Activated T-helper 2 cell treated with anti-CD3 and anti-CD28 coated beads, Interferon-gamma antibody, Interleukin-2, Interleukin-4, amounts not matched to agents 10 μg/mL and 5 μg/mL and 100 μg/mL, durations not matched to agents 14 hours and 24 hours and 36 hours (primary cell): ENCODE measurements at places on chromosomes 7 and 10. TPM values are rescaled to one million over a fixed set of nuclear protein-coding genes. Genes with fewer than 3 reads are reported as not detected.

GRCh38 chr10:128297709-128298378 is 171.6 kb upstream of the MKI67 start:
- H3K4me3 ChIP-seq: no peak overlapping the region
- DNase-seq: no peak
- no peaks in the 10 kb centered on the region for H3K36me3 ChIP-seq
- no peaks in the 10 kb centered on the region for H3K27me3 ChIP-seq

DNA sequence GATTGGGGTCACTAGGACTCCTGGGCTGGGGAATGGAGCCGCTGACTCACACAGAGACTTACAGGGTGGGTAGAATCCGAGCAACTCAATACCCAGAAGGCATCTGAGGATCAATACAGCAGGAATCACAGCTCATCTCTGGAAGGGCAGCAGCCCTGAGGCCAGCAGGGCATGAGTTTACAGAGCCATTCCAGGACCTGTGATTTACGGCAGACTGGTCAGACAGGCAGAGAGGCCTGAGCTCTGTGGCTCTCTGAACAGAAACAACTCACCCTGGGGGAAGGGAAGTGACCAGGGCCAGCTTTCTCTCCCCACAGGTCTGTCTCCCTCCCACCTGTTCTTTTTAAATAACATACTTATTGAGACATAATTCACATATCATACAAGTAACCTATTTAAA is 88.2 kb upstream of the CXCL12 start:
- H3K27me3 ChIP-seq: no peaks in the 10 kb centered on the region
- H3K27ac ChIP-seq: no peak overlapping the region
- H3K4me1 ChIP-seq: no peaks in the 10 kb centered on the region
- no peak overlapping the region for H3K4me3 ChIP-seq
- no peak for DNase-seq

GRCh38 chr10:116809483-116810119 is 39.7 kb upstream of the ENO4 start:
- peaks cover 1% of the 10 kb centered on the region for H3K27me3 ChIP-seq
- no peak overlapping the region for H3K4me3 ChIP-seq
- no peaks in the 10 kb centered on the region for H3K4me1 ChIP-seq
- no peaks in the 10 kb centered on the region for H3K36me3 ChIP-seq

GRCh38 chr10:51048792-51049191 is 25.5 kb upstream of the PRKG1 start:
- no peak overlapping the region for H3K4me3 ChIP-seq
- no peak for DNase-seq
- H3K27ac ChIP-seq: no peak overlapping the region
- no peaks in the 10 kb centered on the region for H3K27me3 ChIP-seq

- no peaks in the 10 kb centered on the region for H3K27me3 ChIP-seq
- no peak overlapping the region for H3K4me3 ChIP-seq
- H3K36me3 ChIP-seq: no peaks in the 10 kb centered on the region
- no peak for DNase-seq
- no peak overlapping the region for H3K27ac ChIP-seq
- H3K4me1 ChIP-seq: no peaks in the 10 kb centered on the region
Measured at GRCh38 chr7:9231630-9232121, 798.3 kb downstream of the NXPH1 start.

GRCh38 chr7:95951531-95951930 is 179.2 kb downstream of the DYNC1I1 start:
- H3K4me3 ChIP-seq: no peak overlapping the region
- H3K27me3 ChIP-seq: peaks cover 6% of the 10 kb centered on the region
- H3K4me1 ChIP-seq: no peaks in the 10 kb centered on the region
- no peak overlapping the region for H3K27ac ChIP-seq

- no peak overlapping the region for H3K27ac ChIP-seq
- no peak for DNase-seq
- no peaks in the 10 kb centered on the region for H3K36me3 ChIP-seq
- H3K4me1 ChIP-seq: peaks cover 20% of the 10 kb centered on the region
Measured at GRCh38 chr7:28207486-28208158, 27.0 kb upstream of the JAZF1 start.

DNA sequence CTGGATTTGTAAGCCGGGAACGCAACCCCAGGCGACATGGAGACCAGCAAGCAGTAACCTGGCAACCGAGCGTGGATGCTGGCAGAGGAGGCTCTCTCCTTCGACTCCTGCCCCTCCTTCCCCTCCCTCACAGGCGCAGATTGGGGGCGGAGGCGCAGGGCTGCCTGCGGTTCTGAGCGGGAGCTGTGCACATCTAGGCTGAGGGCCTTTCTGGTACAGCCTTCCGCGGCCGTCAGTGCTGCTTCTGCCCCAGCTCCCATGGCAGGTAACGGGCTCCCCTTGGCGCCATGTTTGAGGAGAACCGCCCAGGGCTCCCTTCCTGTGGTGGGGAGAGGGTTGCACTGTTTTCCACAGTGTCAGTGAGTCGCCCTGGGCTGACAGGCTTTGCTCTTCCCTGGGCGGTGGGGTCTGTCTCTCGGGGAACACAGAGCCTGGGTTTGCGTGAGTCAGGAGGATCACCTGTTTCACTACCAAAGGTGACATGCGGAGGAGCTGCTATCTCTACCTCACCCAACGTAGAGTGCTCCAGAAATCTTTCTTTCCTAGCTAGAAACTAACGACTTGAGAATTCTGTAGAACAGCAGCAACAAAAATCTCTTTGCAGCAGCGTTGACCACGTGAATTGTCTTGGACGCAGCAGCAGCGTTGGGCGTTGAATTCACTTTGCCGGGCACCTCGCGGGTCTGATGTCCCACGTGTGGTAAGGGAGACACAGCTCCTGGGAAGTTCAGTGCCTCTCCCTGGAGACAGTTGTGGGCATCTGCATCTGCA is 154.8 kb upstream of the COBL start:
- no peak for DNase-seq
- H3K4me1 ChIP-seq: peaks cover 7% of the 10 kb centered on the region
- no peak overlapping the region for H3K4me3 ChIP-seq
- H3K27me3 ChIP-seq: peaks cover 11% of the 10 kb centered on the region

DNA sequence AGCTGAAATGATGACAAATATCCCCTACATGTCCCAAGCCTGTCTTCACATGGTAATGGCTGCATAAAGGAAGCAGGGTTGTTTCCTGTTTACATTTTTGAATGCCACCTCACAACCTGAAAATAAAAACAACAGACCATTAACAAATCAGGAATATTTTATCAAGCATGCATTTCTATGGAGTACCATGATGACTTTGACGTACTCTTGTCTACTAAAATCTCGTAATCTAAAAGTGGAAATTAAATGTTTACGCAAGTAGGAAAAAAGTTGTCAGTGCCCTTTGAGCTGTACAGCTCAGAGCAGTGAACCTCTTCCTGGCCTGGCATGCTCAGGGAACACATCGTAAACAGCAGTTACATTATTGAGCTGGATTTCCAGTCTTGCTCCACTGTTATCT is 194.1 kb downstream of the INHBA start:
- H3K27me3 ChIP-seq: no peaks in the 10 kb centered on the region
- DNase-seq: no peak
- no peak overlapping the region for H3K4me3 ChIP-seq
- H3K27ac ChIP-seq: no peak overlapping the region
- H3K36me3 ChIP-seq: no peaks in the 10 kb centered on the region

- no peak overlapping the region for H3K27ac ChIP-seq
- DNase-seq: no peak
- H3K4me1 ChIP-seq: no peaks in the 10 kb centered on the region
- H3K27me3 ChIP-seq: no peaks in the 10 kb centered on the region
Measured at GRCh38 chr10:129814681-129815646, 149.1 kb downstream of the EBF3 start.

DNA sequence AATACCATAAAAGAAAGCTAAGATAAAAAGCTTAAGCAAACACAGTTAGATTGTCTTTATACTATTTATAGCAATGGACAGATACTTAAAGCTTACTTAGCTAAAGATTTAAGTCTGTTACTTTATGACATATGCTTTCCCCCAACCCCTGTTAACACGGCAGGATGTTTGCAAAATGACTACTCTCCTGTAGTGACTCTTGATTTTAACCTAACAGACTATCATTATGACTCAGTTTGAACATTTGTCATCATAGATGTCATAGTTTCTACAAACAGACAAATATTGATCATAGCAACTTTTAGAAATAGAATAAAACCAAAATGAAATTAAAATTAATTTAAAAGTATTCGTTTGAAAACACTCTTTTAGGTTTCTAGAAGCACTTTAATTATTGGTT is 7.8 kb upstream of the COMMD3 start:
- H3K27me3 ChIP-seq: no peaks in the 10 kb centered on the region
- no peak overlapping the region for H3K27ac ChIP-seq
- peaks cover 17% of the 10 kb centered on the region for H3K4me1 ChIP-seq

DNA sequence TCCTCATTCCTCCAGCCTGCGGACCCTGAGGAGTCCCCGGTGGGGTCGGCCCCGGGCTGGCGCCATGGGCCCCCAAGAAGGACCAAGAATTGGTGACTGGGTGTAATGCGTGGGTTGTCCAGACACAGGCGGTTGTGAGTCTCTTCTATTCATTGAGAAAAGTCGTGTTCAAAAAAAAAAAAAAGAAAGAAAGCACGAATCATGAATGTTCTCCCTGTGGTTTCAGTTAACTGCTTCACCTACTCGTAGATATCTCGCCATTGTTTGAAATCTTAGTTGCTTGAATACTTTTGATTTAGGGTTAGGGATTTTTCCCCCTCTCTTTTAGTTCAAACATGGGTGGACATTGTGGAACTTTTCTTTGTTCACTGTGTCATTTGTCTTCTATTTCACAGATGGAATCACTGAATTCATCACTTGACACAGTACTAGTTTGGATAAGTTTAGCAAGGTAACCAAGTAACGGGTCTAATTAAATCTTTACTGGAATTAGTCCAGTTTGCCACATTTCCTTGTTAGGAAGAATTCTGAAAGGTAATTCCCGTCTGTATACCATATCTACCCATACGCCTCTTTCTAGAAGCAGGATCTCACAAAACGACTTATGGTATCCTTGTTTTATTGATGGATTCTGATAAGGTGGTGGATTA is 775 bp downstream of the STARD3NL start:
- H3K4me3 ChIP-seq: peak overlapping the region; percentile 95
- no peak for DNase-seq
- peaks cover 9% of the 10 kb centered on the region for H3K36me3 ChIP-seq
- H3K27me3 ChIP-seq: no peaks in the 10 kb centered on the region
- peaks cover 37% of the 10 kb centered on the region for H3K4me1 ChIP-seq
- peak overlapping the region; percentile 86 for H3K27ac ChIP-seq

DNA sequence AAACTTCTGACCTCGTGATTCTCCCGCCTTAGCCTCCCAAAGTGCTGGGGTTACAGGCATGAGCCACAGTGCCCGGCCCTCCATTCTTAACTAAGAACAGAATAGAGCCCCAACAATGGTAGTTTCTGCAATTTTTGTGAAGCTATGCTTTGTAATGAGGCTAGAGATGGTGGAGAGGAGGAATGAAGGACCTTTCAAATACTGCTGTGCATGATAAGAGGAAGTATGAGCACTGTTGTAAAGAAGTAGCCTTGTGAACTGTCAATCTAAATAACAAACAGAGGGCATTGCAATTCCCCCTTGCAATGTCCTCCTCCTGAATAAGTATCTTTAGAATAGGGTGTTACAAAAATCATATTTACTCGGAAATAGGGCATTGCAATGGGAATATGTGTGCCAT is 70.2 kb downstream of the EVX1 start:
- peaks cover 18% of the 10 kb centered on the region for H3K27me3 ChIP-seq
- DNase-seq: no peak
- H3K36me3 ChIP-seq: no peaks in the 10 kb centered on the region
- no peak overlapping the region for H3K27ac ChIP-seq
- no peaks in the 10 kb centered on the region for H3K4me1 ChIP-seq

DNA sequence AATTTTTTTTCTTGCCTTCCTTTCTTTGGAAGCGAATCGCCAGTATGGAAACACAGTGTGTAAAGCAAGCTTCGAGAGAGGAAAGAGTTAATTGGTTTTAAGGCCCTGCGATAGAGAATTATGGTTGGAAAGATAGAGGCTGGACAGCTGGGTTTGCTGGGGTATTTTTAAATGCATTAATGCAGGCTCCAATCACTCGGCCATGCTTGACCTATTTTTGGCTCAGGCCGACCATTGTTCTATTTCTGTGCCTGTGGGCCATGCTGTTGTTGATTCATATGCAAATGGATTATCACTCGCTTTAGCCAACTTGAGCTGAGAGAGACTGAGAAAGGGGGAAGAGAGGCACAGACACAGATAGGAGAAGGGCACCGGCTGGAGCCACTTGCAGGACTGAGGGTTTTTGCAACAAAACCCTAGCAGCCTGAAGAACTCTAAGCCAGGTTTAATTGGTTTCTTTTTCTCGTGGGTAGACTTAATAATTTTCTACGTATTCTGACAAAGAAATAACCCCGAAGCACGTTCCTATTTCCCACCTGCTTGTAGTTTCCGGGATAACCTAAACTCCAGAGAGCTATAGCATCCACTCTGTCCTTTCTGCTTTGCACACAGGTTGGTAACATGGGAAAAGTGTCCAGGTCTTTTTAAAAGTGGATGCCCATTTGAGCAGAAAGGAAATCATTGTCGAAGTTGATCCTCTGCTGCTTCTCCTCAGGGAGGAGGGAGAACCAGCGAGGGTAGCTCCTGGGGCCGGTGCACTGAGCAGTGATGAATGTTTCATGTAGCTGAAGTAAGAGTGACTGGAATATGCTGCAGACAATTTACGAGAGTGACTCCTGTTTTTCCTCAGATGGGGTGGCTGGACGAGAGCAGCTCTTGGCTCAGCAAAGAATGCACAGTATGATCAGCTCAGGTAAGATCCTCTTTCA is at the start of gene HDAC9:
HDAC9 (plus strand) TSS at position 338 of the 929 bp plus-strand sequence; CDS start at position 892, 554 bp downstream.
- peaks cover 15% of the 10 kb centered on the region for H3K4me1 ChIP-seq
- H3K27me3 ChIP-seq: no peaks in the 10 kb centered on the region
- DNase-seq: no peak
- H3K4me3 ChIP-seq: peak within 1 kb of the TSS; percentile 24
- H3K36me3 ChIP-seq: no peaks in the 10 kb centered on the region

GRCh38 chr7:99140813-99141212 is 3.1 kb downstream of the SMURF1 start:
- no peak overlapping the region for H3K4me3 ChIP-seq
- peaks cover 5% of the 10 kb centered on the region for H3K36me3 ChIP-seq
- peaks cover 32% of the 10 kb centered on the region for H3K4me1 ChIP-seq
- DNase-seq: no peak
- no peak overlapping the region for H3K27ac ChIP-seq

DNA sequence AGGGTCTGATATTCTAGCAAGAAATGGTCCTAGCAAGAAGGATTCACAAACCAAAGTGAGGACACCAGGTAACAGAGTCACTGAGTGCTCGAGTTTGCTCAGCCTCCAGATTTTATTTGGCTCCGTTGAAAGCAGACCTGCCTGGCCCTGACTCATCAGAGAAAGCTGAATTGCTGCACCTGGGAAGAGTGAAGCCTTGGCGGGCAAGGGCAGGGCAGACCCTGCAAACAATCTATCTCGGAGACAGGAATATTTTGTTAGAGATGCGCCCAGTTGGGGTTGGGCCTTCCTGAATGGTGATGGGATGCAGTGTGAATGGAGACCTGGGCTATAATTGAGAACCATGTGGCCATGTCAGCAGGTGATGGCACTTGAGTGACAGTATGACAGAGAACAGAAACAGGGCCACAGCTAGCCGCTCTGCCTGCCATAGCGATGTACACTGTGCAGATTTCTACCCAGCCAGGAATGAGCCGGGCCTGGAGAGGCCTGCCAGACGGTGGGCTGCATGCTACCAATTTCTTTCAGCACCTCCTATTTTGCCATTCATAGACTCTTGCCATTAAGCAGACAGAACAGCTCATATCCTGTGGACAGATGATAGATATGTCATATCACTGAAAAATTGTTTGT is 744.2 kb downstream of the LRMDA start:
- H3K4me1 ChIP-seq: no peaks in the 10 kb centered on the region
- no peaks in the 10 kb centered on the region for H3K27me3 ChIP-seq
- no peaks in the 10 kb centered on the region for H3K36me3 ChIP-seq
- H3K4me3 ChIP-seq: no peak overlapping the region

IPMK gene
- 7.5 and 7.7 TPM in 2 replicates for total RNA-seq

WIPF3 gene
- total RNA-seq: not detected in 2 replicates

SFTPA1 gene
- total RNA-seq: not detected in 2 replicates

SLC25A13 gene
- 28.8 and 35.4 TPM in 2 replicates for total RNA-seq
